Stimulated activated memory B cell treated with anti-CD40 and anti-IgM and Interleukin-4, amounts not matched to agents 10 μg/mL and 1 μg/mL and 100 μg/mL, for 72 hours (primary cell): ENCODE measurements at places on chromosomes 13 and 19.

DNA sequence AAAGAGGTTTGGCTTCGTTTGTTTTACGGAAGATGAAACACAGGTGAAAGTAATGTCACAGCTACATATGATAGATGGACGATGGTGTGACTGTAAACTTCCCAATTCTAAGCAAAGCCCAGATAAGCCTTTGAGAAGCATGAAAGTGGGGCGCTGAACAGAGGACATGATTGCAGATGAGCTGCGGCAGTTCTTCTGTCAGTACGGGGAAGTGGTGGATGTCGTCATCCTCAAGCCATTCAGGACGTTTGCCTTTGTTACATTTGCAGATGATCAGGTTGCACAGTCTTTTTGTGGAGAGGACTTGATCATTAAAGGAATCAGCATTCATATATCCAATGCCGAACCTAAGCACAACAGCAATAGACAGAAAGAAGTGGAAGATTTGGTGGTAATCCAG lies 111.5 kb upstream of the DIAPH3 start:
- H3K27me3 ChIP-seq = no peaks in the 10 kb centered on the region
- no peaks in the 10 kb centered on the region for H3K4me1 ChIP-seq
- no peak overlapping the region for H3K27ac ChIP-seq
- H3K4me3 ChIP-seq = no peak overlapping the region

GRCh38 chr13:45930177-45930576 lies 78.6 kb upstream of the SIAH3 start:
- no peak overlapping the region for H3K4me3 ChIP-seq
- peaks cover 28% of the 10 kb centered on the region for H3K27me3 ChIP-seq
- ATAC-seq = no peak
- no peaks in the 10 kb centered on the region for H3K36me3 ChIP-seq
- H3K27ac ChIP-seq = no peak overlapping the region
- no peaks in the 10 kb centered on the region for H3K4me1 ChIP-seq

DNA sequence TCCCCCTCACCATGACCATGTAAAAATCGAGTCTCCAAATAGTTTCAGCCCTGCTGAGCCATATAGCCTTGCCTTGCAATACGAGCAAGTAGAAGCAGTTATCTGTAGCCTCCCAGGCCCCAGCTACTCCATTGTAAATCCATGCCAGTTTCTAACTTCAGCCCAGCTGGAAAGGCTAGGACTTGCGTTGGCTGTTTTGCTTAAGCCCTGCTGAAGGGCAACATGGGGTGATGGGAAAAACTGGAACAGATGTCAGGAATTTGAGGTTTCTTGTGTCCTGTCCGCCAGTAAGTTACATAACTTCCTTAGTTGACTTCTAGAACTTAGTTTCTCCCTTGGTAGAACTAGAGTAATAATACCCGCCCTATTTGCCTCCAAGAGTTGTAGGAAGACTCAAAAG lies 216.0 kb upstream of the SERP2 start:
- no peak overlapping the region for H3K4me3 ChIP-seq
- no peak overlapping the region for H3K27ac ChIP-seq
- H3K4me1 ChIP-seq = no peaks in the 10 kb centered on the region
- peaks cover 38% of the 10 kb centered on the region for H3K27me3 ChIP-seq

DNA sequence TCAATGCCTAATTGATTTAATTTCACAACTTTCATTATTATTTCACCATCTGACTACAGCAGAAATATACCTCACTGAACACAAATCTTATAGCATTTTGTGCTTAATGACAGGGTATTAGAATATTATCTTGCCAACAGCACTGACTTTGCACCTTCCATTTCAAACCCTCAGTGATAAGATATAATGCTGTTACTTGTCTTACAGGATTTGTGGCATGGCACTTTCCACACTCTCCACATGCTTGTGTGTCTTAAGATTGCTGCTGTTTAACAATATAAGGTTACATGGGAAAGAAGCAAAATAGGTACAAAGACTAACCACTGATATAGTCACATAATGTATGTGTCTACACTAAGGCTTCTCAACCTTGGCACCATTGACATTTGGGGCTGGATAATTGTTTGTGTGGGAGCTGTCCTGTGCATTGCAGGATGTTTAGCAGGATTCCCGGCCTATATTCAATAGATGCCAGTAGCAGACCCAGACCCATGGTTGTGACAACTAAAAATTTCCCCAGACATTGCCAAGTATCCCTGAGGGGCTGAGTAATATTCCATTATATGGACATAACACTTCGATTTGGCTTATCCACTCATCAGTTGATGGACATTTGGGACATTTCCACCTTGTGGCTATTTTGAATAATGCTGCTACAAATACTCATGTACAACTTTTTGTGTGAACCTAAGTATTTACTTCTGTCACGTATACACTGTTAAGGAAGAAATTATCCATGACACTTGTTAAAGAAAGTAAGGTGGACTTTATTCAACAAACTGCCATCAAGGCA lies 5.7 kb upstream of the DIAPH3 start:
- H3K36me3 ChIP-seq = no peaks in the 10 kb centered on the region
- H3K27ac ChIP-seq = no peak overlapping the region
- ATAC-seq = no peak
- no peak overlapping the region for H3K4me3 ChIP-seq

DNA sequence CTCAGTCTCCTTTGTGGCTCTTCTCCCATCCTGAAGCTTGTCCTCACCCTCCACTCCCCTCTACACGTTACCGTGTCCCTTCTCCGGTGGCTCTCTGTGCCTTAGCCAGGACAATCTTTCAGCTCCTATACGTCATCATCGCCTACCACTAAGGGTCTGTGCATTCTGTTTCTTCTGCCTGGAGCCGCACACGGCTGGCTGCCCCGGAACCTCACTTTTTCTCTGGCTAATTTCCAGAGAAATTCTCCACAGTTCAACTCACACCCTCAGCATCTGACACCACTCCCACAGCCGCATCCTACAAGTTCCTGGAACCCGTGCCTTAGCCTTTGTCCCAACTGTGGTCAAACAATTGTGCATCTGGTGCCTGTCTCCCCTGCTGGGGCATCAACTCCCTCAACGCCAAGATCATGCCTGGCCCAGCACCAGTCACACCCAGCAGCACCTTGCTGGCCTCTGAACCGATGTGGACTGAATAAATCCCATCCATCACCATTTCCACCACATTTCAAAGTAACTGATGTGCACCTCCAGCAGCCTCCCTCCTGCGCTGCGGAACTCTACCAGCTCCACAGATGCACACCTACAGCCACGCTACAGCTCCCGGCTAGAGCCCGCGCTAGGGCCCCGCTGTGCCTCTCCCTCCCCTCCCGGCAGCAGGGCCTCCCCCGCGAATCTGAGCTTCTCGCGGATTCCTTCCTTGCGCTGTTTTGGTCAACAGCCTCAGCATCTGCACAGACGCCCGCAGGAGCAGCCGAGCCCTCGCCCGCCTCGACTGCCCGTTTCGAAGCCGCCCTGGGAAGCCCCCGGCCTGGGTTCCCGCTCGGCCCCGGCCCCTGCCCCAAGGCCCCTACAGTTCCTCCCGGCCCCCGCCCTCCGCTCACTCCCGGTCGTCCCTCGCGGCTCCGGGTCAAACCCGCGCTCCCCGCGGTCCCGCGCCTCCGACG lies 689 bp downstream of the DCUN1D2 start:
- peak overlapping the region; percentile 83 for H3K4me3 ChIP-seq
- H3K4me1 ChIP-seq = peaks cover 66% of the 10 kb centered on the region
- no peaks in the 10 kb centered on the region for H3K27me3 ChIP-seq
- ATAC-seq = peak; percentile 47

GRCh38 chr13:41246969-41247680 lies 16.3 kb downstream of the MTRF1 start:
- no peaks in the 10 kb centered on the region for H3K27me3 ChIP-seq
- H3K27ac ChIP-seq = no peak overlapping the region
- H3K4me3 ChIP-seq = no peak overlapping the region
- H3K36me3 ChIP-seq = peaks cover 38% of the 10 kb centered on the region

DNA sequence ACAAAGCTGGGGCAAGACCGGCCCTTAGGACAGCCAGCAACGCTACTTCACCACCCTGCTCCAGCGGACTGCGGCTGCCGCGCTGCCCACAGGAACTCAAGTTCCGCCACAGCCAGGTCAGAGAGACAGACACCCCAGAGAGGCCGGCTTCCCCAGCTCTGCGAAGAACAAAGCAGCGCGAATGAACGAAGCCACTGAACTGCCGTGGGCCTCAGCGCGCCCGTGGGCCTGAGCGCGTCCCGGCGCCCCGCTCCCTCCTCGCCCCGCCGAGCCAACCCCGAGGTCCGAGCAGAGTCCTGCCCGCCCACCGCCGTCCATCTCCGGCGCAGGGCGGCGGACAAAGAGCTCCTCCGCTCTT lies 158.4 kb downstream of the RNF17 start:
- peak overlapping the region; percentile 98 for H3K4me3 ChIP-seq
- ATAC-seq = peak; percentile 35
- peak overlapping the region; percentile 96 for H3K27ac ChIP-seq
- H3K4me1 ChIP-seq = peaks cover 11% of the 10 kb centered on the region
- H3K27me3 ChIP-seq = no peaks in the 10 kb centered on the region

- no peaks in the 10 kb centered on the region for H3K4me1 ChIP-seq
- no peak for ATAC-seq
These were observed 65.8 kb downstream of the MRPL57 start for GRCh38 chr13:21242236-21242635.

GRCh38 chr13:75366380-75367280 lies 115.3 kb downstream of the TBC1D4 start:
- H3K4me1 ChIP-seq = peaks cover 8% of the 10 kb centered on the region
- H3K27me3 ChIP-seq = no peaks in the 10 kb centered on the region
- peak overlapping the region; percentile 52 for H3K27ac ChIP-seq
- no peaks in the 10 kb centered on the region for H3K36me3 ChIP-seq

DNA sequence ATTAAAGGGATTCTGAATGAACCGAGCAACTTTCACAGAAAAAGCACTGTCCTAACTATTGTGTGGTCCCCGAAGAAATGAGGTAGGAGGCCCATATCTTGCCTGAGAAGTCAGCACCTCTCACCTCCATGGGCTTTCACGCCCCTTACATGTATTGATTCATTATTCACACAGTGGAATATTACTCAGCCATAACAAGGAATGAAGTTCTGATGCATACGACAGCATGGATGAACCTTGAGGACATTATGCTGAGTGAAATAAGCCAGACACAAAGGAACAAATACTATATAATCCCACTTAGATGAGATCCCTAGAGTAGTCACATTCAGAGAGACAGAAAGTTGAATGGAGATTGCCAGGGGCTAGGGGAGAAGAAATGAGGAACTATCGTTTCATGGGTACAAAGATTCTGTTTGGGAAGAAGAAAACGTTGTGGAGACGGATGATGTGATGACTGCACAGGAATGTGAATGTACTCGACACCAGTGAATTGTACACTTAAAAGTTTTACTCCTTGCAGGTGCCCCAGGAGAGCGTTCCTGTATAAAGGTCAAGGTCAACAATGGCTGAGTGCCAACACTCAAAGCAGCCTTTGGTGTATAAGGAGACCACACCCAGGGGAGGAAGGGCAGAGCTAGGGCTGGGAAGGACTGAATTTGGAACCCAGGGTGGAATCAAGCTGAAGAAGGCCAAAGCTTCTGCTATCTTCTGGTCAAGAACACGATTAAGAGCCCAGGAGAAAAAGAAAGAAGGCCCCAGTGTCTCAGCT lies 22.5 kb downstream of the ZIC5 start:
- peaks cover 78% of the 10 kb centered on the region for H3K27me3 ChIP-seq
- H3K36me3 ChIP-seq = no peaks in the 10 kb centered on the region
- no peak overlapping the region for H3K4me3 ChIP-seq
- H3K27ac ChIP-seq = no peak overlapping the region

DNA sequence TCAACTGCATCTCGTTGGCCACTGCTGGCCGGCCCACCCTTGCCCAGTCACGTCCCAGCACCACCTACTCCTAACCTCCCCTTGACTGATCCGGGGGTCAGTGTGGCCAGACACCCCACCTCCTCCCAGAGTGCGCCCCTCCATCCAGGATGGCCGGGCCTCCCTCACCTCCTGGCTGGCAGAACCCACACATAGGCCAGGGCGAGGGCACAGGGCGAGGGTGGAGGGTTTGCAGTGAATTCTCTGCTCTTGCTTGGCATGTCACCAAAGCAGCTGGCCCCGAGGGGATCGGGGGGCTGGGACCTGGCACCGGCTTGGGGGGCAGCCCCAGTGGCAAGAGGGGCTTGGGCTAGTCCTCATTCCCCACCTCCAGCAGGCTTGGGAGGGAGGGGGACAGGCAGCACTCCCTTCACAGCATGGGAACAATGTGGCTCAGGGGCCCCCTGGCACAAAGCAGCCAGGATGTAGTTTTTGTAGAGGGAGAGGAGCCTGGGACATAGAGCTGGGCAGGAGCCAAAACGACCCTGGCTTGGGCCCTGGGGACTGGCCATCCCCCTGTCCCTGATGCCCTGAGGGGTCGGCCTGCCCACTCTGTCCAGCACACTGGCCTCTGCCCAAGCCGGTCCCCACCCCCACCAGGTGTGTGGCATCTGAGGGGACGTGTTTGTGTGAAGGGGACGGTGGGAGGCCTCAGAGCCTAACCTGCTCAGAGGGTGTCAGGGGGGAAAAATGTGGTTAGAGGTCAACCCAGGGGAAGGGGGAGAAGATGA lies 28.5 kb upstream of the ASF1B start:
- H3K4me1 ChIP-seq = peaks cover 29% of the 10 kb centered on the region
- H3K27ac ChIP-seq = no peak overlapping the region
- no peak overlapping the region for H3K4me3 ChIP-seq
- H3K27me3 ChIP-seq = peaks cover 83% of the 10 kb centered on the region
- peaks cover 2% of the 10 kb centered on the region for H3K36me3 ChIP-seq

GRCh38 chr13:32951580-32951979 lies 64.6 kb upstream of the KL start:
- no peak for ATAC-seq
- no peaks in the 10 kb centered on the region for H3K4me1 ChIP-seq
- no peaks in the 10 kb centered on the region for H3K36me3 ChIP-seq
- no peak overlapping the region for H3K4me3 ChIP-seq
- H3K27me3 ChIP-seq = peaks cover 18% of the 10 kb centered on the region
- H3K27ac ChIP-seq = no peak overlapping the region

DNA sequence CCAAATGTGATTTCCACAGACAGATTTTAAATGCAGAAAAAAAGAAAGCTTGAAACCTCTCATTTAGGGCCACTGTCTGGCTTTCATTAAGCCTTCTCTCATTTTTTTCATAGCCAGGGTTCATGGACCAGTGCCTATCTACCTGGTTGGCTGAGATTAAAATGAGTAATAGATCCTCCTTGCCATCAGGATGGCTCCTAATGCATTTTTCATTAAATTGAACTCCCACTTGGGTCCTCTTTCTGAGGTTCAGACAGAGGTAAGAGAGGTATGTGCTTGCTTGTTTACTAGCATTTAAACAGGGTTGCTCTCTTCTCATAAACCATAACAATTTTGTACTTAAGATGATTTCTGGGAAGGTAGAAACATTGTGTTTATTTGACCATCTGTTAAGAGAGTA lies 473.0 kb downstream of the TBC1D4 start:
- H3K27ac ChIP-seq = no peak overlapping the region
- no peak for ATAC-seq
- no peaks in the 10 kb centered on the region for H3K27me3 ChIP-seq
- H3K4me1 ChIP-seq = no peaks in the 10 kb centered on the region
- H3K36me3 ChIP-seq = no peaks in the 10 kb centered on the region

- ATAC-seq = peak; percentile 55
- H3K4me3 ChIP-seq = no peak overlapping the region
- H3K27ac ChIP-seq = no peak overlapping the region
- peaks cover 14% of the 10 kb centered on the region for H3K4me1 ChIP-seq
- no peaks in the 10 kb centered on the region for H3K27me3 ChIP-seq
These were observed 20.4 kb upstream of the TNFSF13B start for GRCh38 chr13:108249150-108249549.

GRCh38 chr19:3075605-3076431 lies 13.5 kb upstream of the TLE5 start:
- H3K27ac ChIP-seq = peak overlapping the region; percentile 42
- peaks cover 14% of the 10 kb centered on the region for H3K4me1 ChIP-seq
- H3K27me3 ChIP-seq = no peaks in the 10 kb centered on the region
- ATAC-seq = peak; percentile 84
